KBM-7 (cell line): ENCODE measurements at places on chromosomes 5 and 9.

- DNase-seq, result no peak
These were observed 123.1 kb downstream of the DROSHA start for GRCh38 chr5:31408814-31409213.

- DNase-seq, result no peak
These were observed 44.4 kb upstream of the GPR21 start for GRCh38 chr9:122988920-122989621.

DNA sequence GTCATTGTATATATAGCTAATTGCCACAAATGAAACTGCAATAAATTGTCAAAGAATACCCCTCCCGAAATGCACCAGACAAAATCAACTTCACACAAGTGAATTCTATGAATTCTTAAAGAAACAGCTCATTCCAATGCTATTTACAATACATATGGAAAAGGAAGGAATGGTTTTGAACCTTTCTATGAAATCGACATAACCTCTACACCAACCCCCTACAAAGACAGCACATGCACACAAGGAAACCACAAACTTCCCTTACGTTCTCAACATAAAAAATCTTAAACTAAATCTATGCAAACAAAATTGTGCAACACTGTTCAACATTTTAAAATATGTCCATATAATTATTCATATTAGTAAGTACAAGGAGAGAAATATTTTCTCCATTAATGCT, 39.2 kb downstream of the MARCHF11 start:
- no peak for DNase-seq

- no peak for DNase-seq
These were observed 440.0 kb downstream of the SEMA5A start for GRCh38 chr5:9105851-9106250.

GRCh38 chr9:715300-715699, 126.2 kb upstream of the DMRT1 start:
- DNase-seq, result no peak

DNA sequence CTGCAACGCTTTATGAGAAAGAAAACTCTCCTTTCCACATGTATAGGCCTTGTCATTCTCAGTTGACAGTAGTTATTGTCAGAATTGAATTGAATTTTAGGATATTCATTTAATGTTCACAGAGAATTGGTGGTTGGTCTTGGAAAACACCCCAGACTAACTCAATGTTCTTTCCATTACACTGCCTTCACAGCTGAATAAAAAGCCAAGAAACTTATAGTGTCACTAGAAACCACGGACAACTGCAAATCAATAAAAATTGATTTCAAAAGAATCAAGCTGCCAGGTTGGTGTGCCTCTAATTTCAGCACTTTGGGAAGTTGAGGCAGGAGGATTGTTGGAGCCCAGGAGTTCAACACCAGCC, 38.9 kb upstream of the IQGAP2 start:
- DNase-seq, result no peak

GRCh38 chr9:30744871-30745270, 1639.6 kb upstream of the ACO1 start:
- DNase-seq, result no peak

- DNase-seq, result peak; percentile 55
These were observed 64.4 kb downstream of the FAM114A2 start for GRCh38 chr5:153974131-153974812.

DNA sequence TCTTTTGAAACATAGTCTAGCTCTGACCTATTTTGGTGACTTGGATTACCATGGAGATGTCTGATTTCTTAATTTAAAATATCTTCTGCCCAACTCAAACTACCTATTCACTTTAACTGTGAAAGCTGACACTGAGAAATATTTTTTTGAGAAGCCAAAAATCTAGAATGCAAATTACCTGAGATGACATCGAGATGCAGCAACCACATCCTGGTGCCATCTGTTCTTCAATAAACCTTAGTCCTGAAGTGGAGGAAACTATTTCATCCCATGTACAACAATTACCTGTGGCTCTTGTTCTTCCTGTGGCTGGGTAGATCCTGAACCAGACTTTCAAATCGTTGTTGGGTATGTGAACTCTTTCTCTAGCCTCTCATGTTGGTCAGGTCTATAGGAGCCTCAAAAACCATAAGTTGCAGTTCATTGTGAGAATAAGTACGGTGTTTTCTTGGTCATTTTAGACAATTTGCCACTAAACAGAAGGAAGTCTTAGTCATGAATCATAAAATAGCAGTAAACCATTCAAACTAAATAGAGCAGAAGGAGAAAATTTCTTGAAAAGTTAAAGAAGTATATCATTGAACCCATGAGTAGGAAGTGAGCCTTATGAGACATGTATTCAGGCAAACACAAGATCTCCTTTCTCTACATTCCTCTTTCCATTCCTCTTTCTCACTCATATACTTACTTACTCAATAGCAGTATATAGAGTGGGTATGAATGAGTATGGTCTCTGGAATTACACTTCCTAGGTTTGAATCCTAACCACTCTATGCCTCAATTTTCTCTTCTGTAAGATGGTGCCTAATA, 176.0 kb downstream of the HMHB1 start:
- no peak for DNase-seq

GRCh38 chr5:140101179-140101578, 12.7 kb upstream of the PURA start:
- DNase-seq, result no peak

GRCh38 chr9:95357316-95357715, 39.8 kb upstream of the FANCC start:
- DNase-seq, result no peak

GRCh38 chr9:35728041-35728971, 3.7 kb downstream of the TLN1 start:
- DNase-seq, result peak; percentile 77

DNA sequence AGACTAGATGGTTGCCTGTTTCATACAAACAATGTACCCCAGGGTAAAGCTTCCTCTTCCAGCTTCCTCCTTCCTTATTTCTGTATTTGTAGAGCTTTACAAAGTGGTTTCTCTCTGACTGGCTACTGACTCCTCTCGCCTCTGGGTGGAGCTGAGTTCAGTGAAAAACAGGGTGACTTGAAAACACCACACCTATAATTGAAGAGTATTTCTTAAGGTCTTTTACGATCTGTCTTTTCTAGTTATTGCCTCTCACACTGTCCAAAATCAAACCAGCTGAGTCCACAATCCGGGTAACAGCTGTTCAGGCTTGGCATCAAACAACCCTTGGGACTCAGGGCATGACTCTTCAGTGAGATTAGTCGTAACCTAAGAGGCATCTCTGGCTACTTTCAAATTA, 200.4 kb downstream of the ARRDC3 start:
- DNase-seq, result peak; percentile 80

- no peak for DNase-seq
These were observed 308.8 kb upstream of the DMRT1 start for GRCh38 chr9:532707-533106.

DNA sequence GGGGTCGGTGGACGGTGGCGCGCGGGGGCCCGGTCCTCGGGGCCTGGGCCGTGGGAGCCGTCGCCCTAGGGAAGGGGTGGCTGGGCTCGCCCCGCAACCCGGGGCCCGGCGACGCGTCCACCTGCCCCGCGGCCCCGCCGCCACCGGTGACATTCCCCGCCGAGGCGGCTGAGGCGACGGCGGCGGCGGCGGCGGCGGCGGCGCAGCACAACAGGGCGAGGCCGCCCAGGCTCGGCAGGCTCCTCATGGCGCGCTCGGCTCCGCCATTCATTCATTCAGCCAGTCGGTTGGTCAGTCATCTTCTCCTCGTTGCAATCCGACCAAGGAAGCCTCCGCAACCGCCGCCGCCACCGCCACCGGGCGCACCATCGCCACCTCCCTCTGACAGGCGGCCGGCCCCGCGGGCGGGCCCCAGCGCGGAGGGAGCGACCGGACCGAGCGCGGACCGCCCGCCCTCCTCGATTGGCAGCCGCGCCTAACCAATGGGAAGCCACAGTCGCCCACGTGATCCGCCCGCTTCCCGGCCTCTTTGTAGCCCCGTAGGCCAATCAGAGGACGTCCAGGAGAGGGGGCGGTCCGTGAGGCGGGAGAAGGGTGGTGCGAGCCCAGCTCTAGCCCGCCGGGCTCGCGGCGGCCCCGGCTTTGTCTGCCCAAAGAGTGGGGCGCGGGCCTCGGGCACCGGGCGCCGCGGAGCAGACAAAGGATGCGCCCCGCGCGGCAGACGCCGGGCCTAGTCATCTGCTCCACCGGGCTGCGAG, at the start of gene MEGF9:
MEGF9 (minus strand) TSS at position 383 of the 758 bp plus-strand sequence; CDS start at position 271, 112 bp downstream.
- peak; percentile 97 for DNase-seq

GRCh38 chr5:95029569-95030366, 255.1 kb downstream of the MCTP1 start:
- DNase-seq, result no peak

- no peak for DNase-seq
These were observed 188.3 kb downstream of the OLFM1 start for GRCh38 chr9:135275571-135276289.

DNA sequence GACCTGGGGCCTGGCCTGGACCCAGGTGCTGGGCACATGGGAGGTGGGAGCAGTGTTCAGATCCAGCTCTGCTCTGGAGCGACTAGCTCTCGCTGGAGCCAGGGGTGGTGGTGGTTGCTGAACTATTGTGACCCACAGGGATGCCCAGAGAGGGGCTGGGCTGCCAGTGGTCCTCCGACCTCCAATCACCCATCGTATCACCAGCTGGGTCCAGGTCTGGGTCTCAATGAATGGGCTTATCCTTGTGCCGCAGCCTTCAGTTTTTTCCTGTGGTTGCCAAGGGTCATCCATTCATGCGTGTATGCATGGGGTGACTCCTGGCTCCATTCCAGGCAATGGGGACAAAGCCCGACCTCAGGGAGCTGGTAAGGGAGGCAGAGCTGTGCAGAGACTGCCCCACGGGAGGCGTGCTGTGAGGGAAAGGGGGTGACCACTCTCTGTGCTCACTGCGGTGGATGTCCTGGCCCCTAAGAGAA, 68.6 kb upstream of the RNF130 start:
- no peak for DNase-seq

DNA sequence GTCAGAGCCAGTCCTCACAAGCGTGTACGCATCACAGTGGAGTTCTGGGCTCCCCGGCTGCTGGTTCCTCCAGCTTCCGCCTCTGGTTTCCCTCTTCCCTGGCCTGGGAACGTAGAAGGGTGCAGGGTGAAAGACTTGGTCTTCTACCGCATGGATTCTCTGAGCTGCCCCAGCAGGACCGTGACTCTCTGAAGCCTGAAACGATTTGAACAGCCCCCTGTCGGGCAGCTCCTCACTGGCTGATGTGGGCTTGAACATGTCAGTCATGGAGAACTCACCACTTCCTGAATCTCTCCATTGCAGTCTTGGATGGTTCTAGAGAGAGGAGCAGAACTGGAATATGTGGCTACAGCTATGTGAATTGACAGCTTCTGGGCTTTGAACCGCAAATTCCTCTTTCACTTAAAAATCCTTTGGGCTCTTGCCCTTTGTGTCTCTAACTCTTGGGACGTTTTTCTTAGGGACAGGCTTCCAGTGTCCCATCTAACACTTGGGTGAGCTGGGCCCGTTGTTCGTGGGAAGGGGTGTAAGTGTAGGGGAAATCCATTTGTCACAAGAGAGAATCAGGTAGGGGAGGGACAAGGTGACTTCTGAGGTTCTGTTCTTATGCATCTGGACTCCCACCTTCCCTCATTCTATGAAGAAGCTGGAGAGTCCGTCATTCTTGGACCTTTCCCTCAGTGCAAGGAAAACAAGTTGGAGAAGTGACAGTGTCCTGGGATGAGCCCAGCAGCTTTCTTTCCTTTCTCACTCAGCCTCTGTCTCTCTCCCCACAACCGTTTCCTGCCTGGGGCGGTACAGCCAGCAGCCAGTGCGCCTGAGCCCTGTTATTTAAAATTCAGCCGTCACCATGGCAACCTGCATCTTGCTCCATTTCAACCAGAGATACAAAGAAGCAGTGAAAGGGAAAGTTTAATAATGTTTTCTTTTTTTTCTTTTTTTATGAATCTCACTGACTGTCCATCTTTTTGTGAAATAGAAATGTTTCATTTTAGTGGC, 84.7 kb downstream of the PTTG1 start:
- DNase-seq, result peak; percentile 78

- peak; percentile 9 for DNase-seq
These were observed 249.7 kb upstream of the TMEM161B start for GRCh38 chr5:88518131-88519016.

DNA sequence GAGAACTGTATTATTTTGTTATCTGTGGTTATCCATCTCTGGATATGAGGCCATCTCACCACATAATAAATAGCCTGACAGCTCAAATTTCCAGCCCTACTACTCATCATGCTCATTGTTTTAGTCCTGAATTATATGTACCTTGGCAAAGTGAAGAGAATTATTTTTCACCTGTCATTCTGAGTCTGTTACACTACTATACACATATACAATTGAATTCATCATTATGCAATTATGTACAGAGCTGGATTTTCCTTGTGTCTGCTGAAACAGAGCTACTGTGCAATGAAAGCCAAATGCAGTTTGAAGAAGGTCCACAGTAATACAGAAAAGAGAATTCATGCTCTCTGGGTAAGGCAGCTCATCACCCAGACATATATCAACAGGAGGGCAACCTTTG, 28.5 kb downstream of the ESM1 start:
- DNase-seq, result no peak

DNA sequence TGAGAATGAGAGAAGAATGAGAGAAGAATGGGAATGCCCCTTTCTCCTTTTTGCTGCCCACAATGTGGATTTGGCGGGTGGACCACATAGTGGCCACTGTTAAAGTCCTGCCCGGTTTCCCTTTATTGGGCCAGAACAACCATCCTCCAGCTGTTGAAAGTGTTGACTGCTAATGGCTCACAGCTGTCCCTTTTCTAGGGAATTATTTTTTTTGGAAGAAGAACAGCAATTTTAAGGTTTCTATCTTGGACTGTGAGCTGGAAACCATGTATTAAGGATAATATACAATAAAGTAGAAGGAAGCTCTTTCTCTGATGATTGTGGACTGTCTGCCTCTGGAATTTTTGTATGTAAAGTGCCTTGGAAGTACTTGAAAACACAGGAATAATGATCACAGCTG, 185.9 kb downstream of the DMRT2 start:
- no peak for DNase-seq

GRCh38 chr5:157530226-157530972, 45.2 kb downstream of the ADAM19 start:
- DNase-seq, result no peak

GRCh38 chr5:55031492-55031891, 7.4 kb downstream of the GZMK start:
- DNase-seq, result no peak

DNA sequence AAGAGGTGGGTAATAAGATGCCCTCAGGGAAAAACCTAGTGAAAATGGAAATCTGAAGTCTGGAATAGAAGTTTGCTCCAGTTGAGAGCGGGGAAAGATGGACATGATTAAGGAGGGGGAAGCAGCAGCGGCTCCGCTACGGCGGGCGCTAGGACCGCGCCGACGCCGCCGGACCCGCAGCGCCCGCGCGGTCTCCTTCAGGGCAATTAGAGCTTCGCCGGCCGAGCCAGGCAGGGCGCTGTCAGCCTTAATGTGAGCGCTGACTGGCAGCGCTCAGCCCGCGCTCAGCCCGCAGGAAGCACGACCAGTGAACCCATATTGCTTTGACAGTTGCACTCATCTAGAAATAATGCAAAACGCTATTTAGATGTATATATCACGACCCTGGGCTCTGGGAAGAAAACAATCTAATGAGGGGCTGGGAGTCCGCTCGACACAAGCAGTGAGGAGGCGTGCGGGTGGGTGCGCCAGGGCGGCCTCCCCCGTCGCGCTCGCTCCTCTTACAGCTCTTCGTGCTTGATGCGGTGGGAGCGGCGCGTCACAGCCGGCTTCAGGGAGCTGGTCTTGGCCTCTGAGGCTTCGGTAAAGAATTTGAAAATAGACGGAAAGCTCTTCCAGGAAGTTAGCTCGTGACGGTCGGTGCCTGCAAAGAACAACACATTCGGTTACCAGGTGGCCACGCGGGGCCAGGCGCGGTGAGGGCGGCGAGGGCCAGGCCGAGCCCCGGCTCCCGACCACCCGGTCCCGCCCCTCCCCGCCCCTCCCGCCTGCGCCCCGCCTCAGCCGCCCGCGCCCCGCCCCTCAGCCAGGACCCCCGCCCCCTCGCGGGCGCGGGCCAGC, 37.7 kb downstream of the NR2F1 start:
- DNase-seq, result peak; percentile 79
